ENCODE measurements at places on chromosomes 2 and 18.

- DNase-seq = no peak
Measured at GRCh38 chr18:63192126-63192884, 127.3 kb downstream of the BCL2 start.

GRCh38 chr18:13381944-13382365 is 163.4 kb downstream of the LDLRAD4 start:
- DNase-seq = no peak

DNA sequence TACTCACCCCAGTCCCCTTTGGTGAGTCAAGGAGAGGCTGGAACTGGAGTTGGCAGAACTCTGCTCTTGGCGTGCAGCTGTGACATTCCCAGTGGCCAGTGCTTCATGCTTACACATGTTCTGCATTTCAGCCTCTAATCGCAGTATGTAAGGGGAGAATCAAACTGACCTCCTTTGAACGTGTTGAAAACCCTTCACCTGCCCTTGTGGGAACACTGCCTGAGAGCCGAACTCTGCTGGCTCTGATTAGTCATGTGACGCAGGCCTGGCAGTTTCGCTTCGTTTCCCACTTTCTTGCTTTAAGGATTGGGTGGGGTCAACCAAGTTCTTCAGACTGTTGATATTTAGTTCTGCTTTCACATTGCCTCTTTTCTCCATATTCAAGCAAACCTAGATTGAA is 173.8 kb upstream of the BCL2L11 start:
- DNase-seq = no peak

GRCh38 chr2:160214461-160215445 is 14.7 kb upstream of the ITGB6 start:
- no peak for DNase-seq

DNA sequence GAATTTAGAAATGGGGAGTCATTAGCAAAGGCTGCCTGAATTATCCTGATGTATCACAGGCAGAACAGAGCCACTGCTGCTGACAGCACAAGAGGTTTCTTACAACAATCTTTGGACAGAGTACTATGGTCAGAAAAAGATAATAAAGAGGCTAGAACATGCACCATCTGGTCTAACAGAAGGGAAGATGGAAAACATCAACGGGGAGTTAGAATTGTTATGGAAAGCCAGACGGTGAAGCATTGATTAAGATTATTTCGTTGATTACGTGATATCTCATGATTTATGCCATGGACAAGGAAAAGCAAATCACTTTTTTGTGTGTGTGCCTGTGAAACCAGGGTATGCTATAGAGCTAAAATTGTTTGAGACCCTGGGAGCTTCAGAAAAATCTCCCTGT is 409.4 kb upstream of the ETAA1 start:
- no peak for DNase-seq

DNA sequence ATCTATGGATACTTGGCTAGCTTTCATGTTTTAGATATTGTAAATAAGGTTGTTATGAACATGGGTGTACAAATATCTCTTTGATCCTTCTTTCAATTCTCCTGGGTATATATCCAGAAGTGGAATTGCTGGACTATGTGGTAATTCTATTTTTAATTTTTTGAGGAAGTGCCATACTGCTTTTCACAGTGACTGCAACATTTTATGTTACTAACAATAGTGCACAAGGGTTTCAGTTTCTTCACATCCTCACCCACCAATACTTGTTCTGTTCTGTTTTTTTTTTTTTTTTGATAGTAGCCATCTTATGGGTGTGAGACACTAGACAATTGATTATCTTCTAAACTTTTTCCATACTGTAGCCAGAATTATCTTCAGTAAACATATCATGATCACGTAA is 17.3 kb upstream of the NEUROD1 start:
- no peak for DNase-seq

DNA sequence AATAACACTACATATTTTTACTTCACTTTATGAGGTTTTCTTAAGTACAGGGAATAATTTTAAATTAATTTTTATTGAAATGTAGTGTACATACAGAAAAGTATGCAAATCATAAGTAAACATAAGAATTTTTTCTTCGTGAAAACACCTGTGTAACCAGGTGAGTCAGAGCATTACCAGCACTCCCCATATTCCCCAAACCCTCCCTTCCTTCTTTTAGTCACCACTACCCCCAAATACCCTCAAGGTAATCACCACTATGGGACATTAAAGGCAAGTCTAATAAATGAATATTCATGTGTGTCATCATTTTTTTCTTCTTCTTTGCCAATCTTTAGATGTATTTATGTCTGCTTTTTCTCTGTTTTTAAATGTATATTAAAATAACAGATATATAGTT is 139.9 kb upstream of the LTBP1 start:
- no peak for DNase-seq

- no peak for DNase-seq
Measured at GRCh38 chr2:219967247-219968245, 340.1 kb downstream of the SLC4A3 start.

GRCh38 chr2:11811036-11811654 is 64.7 kb downstream of the LPIN1 start:
- DNase-seq = no peak

- DNase-seq = no peak
Measured at GRCh38 chr2:216555274-216555673, 56.6 kb downstream of the RPL37A start.
